ENCODE measurements at places on chromosomes 3 and 15.

DNA sequence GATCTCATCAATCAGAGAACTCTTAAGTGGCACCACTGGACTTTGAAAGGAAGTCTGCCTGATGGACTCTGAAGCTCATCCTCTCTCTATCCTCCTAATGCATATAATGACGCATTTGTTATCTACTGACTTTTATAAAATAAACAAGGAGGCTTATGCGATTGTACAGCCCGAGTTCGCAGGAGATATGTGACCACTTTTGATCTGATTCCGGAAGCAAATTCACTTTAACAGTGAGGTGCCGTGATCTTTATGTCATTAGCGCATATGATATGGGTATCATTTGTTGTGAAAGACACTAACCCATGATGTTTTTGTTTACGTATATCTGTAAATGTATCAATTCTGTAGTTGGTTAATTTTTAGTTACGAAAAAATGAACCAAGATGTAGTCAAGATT, 427 bp upstream of the RNF111 start:
- DNase-seq: no peak

GRCh38 chr3:70990723-70991122, 592.8 kb downstream of the FOXP1 start:
- no peak for DNase-seq

- DNase-seq: no peak
These were observed 64.2 kb downstream of the ST3GAL6 start for GRCh38 chr3:98827221-98827920.

- no peak for DNase-seq
These were observed 76.8 kb upstream of the CD96 start for GRCh38 chr3:111465081-111465670.

DNA sequence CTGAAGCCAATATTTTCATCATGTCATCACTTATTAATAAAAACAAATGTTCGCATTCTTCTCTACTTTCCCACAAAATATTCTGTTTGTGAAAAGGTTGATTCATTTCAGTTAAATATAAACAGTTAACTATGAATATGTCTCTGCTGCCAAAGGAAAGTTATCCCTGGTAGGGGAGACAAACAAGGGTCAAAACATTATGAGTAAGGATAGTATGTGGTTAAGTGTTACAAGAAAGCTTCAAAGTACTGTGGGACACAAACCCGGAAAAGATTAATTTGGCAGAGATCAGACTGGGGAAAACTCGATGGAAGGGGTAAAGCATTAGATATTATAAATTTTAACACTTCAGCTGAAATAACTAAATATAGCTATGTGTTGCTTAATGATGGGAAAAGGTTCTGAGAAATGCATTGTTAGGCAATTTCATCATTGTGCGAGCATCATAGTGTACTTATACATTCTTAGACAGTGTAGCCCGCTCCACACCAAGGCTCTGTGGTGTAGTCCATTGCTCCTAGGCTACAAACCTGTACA, 436.5 kb upstream of the TBL1XR1 start:
- DNase-seq: no peak

GRCh38 chr15:37046876-37047614, 53.3 kb downstream of the MEIS2 start:
- DNase-seq: no peak

DNA sequence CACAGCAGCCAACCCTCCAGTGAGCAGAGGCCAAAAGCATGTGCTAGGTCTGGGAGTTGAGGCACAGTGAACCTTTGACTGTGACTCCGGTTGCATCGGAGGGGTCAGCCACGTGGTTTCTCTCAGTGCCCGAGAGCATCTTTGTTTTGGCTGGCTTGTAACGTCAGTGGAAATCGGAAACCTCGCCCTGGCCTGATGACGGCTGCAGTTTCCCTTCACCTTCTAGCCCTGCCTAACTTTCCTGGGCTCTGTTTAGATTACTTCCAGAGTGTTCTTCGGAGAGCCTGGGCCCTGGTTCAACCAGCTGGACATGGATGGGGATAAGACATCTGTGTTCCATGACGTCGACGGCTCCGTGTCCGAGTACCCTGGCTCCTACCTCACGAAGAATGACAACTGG, 56.6 kb downstream of the MESD start:
- no peak for DNase-seq

GRCh38 chr3:184355261-184356040, 6.0 kb downstream of the CLCN2 start:
- no peak for DNase-seq

DNA sequence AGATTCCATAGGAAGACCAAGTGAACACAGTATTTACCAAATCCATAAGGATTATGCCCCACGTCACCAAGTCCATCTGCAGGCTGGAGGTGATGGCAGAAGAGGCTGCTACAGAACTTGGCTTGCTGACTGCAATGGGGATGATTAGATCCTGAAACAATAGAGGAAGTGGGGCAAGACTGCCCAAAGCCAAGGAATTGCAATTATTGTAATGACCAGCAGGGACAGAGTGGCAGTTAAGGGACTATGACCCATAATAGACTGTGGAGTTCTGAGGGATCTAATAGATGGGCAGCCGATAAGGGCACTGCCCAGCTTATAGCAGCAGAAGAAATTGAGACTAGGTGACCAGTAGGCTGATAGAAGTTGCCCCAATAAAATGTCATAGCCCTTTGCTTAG, 108.4 kb downstream of the MINAR1 start:
- DNase-seq: no peak

DNA sequence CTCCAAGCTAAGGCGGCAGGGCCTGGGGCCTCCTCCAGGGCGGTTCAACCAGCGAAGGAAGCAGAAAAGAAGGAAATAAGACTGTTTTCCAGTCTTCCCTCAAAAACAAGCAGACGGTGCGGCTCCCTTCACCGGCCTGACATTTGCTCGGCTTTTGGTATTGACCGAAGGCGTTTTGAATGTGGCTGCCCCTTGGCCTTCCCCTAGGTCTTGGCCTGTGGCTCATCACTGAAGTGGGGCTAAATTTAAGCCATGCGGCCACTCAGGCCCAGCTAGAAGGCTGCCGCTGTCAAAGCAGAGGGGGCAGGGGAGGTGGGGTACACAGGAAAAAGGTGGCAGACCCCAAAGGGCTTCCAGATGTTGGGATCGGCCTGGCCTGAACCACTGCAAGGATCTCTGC, 86.2 kb downstream of the SRGAP3 start:
- DNase-seq: no peak

- no peak for DNase-seq
These were observed 382.5 kb upstream of the TPRG1 start for GRCh38 chr3:188789251-188789650.

DNA sequence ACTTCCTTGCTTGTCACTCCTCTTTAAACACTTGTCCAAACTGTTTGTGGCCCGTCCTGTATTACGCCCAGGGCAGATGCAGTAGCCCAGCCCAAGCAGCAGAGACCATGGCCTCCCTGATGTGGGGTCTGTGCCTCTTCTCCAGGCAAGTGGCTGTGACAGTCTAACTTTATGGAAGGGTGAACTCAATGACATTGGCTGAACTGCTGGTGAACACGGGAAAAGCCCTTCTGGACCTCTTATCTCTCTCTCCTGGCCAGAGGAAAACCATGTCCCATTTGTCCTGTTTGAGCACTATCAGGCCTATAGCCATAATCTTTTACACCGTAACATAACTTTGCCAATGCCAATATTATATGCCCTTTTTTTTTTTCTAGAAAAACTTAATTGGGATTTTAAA, 67.6 kb downstream of the SMAD3 start:
- no peak for DNase-seq

DNA sequence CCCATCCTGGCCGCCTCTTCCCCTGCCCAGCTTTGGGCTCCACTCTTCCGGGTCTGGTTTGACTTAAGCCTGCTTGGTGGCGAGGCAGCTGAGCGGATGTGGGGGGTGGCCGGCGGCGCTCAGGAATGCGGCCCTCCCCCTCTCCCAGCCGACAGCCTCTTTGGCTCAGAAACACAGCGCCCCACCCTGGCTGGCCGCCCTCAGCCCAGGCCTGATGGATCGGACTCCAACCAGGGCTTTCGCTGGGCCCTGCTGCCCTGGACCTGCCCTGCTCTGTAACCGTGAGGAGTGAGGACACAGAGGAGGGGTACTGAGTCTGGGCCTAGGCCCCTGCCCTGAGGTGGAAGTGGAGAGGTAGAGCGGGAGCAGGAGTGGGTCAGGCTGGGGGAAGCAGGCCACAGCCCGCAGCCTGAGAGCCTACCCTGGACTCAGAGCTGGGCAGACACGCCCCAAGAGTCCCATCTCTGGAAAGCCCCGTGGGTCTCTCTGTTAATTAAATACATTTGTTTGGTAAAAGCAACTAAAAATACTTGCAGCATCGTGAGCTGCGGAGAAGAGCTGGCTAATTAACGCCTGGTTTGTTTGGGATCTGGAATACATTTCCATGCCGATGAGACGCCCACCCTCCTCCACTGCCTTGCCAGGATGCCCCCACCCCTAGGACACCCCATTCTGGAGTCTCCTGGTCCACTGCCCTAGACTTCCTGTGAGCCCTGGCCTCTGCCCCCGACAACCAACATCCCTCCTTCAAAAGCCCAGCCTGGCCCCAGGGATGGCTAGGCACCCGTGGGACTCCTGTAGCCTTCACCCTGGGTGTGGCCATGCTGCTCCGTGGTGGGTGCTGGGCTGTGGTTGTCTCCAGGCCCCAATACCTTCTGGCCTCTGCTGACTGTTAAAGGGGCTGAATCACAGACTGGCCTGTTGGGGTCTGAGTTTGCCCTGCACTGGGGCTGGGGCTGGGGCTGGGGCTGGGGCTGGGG, 19.6 kb downstream of the PLXNA1 start:
- DNase-seq: no peak

GRCh38 chr3:61173676-61174075, 77.6 kb downstream of the FHIT start:
- DNase-seq: no peak

GRCh38 chr3:41698898-41699297, 263.0 kb downstream of the ULK4 start:
- no peak for DNase-seq

- no peak for DNase-seq
These were observed 47.4 kb upstream of the MITF start for GRCh38 chr3:69691860-69692259.

DNA sequence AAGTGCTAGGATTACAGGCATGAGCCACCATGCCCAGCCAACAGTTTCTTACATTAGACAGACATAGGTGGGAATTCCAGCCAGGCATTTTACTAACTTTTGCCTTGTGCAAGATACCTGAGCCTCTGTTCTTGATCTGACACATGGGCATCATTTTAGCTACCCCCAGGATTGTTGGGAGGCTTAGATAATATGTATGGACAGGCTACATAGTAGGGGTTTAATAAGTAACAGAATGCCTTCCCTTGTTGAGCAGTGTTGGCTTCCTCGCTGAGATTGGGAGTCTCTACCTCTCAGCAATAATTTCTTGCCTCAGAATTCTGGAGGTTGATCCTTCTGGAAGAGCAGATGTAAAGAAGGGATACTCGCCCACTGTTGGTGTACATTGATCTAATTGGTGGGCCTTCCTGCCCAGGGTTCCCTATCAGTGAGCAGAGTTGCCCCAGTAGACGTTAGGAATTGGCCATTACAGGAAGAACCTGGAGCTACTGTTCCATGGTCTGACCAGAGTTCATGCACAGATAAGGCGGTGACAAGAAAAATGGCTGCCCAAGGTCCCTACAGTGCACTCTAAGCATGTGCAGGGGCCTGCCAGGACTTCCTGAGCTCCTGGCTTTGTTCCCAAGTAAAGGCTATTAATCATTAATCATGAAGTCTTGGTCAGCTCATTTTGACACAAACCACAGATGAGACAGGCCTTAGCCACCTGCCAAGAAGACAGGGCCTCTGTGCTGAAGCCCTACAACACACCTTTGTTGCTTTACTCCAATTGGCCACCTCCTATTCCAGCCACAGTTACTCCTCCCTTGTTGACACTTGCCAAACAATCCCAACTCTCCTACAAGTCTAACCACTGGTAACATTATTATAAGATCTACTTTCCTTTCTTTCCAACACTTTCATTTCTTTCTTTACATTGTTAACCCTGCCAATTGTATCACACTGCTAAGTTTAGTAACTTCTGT, 5.0 kb upstream of the IL17RE start:
- no peak for DNase-seq

DNA sequence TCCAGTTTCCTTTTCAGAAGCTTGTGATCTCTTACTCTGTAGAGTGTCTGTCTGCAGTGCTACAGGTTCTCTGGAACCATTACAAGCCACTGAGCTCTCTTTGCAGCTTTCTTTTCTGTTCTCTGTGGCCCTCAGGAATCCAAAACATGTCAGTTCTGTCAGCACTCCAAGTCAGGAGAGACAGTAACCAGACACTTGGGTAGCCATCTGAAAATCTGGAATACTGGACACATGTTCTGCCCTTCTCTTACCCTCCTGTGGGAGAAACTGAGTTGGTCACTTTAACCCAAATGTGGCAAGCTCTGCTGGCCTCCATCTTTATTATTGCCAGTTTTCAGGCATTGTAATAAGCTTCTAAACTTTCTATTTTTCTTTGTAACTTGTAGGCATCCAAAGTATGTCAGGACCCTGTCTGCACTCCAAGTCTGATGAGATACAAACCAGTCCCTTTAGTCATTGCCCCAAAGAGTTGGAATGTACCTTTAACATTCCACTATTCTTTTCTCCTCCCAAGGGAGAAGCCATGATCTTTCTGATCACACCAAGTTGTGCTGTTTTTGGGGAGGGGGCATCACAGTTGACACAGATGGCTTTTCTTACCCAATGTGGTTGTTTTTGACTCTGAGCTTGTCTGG, 183.7 kb downstream of the DPH6 start:
- no peak for DNase-seq

DNA sequence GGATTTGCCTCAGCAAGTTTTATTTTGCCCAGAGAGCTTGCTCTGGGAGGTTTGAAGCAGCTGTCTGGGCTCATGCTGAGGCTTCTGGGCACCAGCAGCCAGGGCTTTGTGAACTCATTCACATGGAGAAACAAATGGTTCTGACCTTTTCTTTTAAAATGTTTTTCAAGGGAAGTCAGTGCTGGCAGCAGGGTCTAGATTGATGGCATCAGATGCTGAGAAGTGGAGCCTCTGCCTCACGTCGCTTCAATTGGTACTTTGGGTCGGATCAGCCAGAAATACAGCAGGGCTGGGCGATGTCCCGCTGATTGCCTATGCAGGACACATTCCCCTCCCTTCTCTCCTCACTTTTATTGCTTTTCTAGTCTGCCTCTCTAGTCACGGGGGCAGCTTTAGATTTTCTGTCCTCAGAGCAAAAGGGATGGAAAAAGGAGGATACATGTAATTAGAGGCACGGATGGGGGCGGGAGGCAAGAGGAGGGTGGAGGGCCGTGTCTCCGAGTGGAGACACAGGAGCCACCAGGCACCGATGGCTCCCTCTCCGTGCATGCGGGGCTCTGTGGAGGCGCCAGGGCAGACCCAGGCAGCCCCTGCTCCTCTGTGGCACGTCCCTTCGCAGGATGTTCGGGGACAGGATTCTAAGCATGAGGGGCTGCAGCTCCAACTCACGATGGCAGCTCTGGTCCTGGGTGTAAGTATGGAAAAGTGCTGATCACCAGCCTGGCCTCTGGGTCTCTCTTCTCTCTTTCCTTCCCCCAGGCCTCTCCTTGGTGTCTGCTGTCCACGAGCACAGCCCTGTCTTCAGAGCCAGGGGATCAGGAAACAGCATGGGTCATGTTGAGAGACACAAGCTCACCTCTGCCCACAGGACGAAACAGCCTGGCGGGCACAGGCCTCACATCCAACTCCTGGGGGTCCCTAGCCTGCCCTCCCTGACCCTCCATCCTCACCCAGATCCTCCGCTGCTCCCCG, 116.1 kb downstream of the FAM43A start:
- DNase-seq: no peak

- DNase-seq: no peak
These were observed 57.8 kb upstream of the CPOX start for GRCh38 chr3:98650971-98651779.

Measured in NCI-H2107 (cell line).